AG04450 (cell line): ENCODE measurements at places on chromosomes 4 and X.

GRCh38 chr4:152534541-152535359, 1.1 kb downstream of the FBXW7 start:
- DNase-seq: no peak

DNA sequence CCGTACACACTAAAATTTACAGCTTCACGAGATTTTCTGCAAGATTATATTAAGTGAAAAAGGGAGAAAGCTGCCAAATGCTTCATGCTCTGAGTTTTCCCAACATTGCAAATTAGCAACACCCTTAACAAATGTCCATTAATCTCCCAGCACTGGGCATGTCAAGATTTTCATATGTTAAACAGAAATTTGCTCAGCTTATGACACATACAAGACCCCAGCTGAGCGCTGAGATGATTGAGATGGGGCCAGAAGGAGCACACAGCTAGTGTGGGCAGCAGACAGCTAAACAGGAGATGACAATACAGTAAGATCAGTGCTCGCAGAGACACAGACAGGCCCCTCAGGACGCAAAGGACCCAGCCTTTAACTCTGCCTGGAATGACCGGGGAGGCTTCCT, 208.8 kb downstream of the STK32B start:
- DNase-seq: no peak

DNA sequence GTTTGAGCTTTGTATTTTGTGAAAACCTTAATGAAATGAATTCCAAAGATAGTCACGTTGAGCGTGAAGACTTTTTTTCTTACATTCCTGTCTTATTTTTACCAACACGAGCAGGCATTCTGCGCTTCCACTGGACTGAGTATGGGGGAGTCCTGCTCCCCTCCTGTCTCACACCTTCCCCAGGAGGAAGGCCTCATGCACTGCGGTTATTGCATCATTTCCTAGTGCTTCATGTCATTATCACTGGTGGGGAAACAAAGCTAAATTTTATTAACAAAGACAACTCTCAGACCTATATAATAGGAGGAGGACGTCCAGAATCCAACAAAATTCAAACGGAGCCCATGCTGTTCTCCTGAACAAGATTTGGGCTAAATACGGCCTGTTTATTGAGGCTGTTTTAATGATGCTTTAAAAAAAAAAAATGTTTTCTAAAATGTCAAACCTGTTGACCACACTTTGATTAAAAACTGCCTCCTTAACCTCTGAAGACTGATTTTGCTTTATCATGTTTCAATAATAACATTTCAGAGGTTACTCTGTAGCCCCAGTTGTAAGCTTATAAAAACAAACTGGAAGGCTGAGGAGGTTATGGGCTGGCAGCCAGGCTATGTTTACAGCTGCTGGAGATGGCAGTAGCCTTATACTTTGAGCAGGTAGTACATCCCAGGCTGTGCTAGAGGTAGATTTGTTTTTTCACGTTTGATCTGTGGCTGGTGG, 118.0 kb downstream of the SOWAHB start:
- DNase-seq: peak; percentile 41

DNA sequence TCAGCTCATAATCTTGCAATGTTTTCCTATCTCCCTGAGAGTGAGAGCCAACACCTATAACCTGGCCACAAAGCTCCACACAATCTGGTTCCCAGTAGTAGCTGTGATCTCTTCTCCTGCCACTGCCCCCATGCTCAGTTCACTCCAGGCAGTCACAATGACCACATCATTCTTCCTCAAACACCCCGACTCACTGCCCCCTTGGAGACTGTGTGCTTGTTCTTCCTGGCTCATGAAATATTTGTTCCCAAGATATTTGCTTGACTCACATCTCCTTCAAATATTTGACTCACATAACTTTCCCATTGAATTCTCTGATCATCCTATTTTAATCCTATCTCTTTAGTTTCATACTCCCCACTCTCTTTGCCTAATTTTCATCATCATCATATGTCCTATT, 173.7 kb downstream of the AREG start:
- DNase-seq: no peak

GRCh38 chr4:158159054-158159717, 13.6 kb downstream of the GASK1B start:
- no peak for DNase-seq

DNA sequence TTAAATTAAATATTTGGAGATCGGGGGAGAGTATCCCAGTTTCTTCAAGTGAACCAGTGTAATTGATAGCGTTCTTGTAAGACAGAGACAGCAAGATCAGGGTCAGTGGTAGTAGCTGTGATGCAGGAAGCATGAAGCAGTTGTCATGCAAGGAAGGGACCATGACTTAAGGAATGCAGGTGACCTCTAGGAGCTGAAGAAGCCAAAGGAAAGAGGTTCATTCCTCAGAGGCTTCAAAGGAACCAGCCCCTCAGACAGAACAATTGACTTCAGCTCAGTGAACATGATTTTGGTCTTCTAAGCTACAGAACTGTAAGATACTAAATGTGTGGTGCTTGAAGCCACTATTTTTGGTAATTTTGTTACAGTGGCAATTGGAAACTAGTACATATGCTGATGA, 51.6 kb downstream of the GLRB start:
- no peak for DNase-seq

- no peak for DNase-seq
These were observed 20.6 kb downstream of the CLDN22 start for GRCh38 chr4:183299464-183299863.

DNA sequence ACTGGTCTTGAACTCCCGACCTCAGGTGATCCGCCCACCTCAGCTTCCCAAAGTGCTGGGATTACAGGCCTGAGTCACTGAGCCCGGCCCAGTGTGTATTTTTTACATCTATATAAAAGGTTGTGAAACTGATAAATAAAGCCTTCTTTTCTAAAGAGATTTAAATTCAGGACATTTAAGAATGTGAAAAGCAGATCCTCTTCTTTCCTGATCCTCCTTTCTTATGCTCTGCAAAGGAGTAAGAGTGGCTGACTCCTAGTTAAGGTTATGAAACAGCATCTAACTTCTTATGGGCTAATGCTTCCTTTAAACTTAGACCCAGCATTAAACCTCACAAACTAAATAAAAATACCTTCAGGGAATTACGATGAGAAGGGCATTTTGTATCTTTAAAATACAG, 197.7 kb upstream of the MAB21L2 start:
- no peak for DNase-seq

GRCh38 chr4:107255596-107255995, 219.5 kb upstream of the DKK2 start:
- DNase-seq: no peak

GRCh38 chr4:164508771-164509170, 245.2 kb upstream of the SMIM31 start:
- no peak for DNase-seq

DNA sequence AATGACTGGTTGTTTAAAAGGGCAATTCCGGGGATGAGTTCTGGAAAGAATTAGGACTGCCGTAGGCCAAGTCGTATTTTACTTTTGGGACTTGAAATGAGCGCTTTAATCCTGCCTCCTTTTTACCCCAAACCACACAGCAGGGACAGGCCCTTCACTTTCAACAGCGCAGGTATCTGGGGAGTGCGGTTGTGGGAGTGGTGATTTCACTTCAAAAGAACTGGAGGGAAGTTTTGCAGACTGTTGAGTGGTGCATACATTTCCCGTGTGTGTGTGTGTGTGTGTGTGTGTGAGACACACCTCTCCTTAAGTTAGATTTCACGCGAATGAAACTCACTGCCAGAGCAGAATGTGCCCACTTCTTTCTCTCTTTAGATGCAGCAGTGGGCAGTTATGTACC, 2.8 kb downstream of the NHS start:
- DNase-seq: no peak

- no peak for DNase-seq
These were observed 25.4 kb downstream of the ATP7A start for GRCh38 chrX:77935886-77936285.

DNA sequence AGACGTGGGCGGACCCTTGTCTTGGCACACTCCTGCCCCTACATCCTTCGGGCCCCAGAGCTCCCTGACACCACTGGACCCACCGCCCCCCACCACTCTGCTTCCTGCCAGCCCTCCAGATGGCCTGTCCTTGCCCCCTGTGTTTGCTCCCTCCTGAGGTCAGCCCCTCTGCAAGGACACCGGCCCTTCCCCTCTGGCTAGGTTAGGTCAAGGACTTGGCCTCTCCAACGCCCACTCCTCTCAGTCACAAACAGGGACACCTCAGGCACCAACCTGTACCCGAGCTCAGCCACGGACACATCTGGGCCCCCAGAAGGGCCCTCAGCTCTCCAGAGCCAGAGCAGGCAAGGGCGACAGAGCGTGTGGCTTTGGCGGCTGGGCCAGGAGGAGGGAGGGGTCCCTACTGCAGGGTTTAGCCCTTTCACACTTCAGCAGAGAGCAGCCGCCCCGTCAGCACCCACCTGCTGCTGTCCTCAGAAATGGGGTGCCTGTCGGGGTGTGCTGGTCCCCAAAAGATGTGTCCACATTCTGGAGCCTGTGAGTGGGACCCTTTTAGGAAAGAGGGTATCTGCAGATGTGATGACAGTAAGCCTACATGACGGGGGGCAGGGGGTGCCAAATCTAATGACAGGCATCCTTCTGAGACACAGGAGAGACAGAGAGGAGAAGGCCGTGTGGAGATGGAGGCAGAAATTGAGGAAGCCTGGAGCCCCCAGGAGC, 23.5 kb upstream of the DUSP9 start:
- DNase-seq: no peak

- no peak for DNase-seq
These were observed 3.7 kb downstream of the ELK1 start for GRCh38 chrX:47646636-47647035.

DNA sequence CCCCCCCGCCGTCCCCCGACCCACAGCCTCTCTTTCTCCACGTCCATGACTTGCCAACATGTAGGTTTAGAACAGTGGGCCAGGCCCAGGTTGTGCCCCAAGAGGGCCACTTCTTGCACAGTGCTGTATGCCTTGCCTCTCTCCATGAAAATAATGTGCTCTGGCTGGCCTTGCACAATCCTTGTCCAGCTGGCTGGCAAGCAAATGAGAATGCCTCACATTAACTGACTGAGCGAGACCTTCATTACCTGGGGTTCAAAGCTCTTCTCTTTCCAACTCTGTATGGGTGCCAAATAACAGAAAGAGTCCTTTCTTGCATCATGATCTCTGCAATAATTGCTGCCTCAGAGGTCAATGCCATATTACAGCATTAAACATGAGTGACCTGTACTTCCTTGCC, 416.6 kb downstream of the FGF13 start:
- no peak for DNase-seq

- DNase-seq: no peak
These were observed 177.1 kb downstream of the CBR4 start for GRCh38 chr4:168832763-168833575.

- DNase-seq: no peak
These were observed 208.1 kb upstream of the IL1RAPL1 start for GRCh38 chrX:28379103-28379502.

DNA sequence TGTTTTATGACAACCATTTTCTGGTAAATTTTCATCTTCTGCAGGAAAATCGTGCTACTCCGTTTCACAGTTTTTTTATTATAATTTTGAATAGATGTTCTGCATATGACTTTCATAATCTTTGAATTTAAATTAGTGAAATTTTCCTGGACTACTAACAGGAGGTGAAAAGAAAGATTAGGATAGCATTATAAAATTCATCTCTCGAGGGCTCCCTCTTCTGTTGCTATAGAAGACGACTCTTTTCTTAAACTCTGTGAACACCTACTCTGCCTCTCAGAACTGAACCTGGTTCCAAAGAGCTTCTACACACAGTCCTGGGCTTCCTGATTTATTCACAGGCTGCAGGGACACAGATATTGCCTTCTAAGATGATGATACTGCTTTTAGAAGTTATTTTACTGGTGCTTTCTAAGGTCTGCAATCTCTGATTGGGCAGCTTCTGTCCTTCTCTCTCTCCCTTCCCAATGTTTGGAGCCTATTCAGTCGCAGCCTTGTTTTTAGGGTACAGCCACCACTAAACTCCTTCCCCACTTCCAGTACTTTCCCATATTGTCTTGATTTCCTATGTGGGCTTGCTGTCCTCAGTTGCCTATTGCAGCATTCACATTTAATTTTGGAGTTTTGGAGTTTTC, 10.1 kb upstream of the SAP30 start:
- no peak for DNase-seq

DNA sequence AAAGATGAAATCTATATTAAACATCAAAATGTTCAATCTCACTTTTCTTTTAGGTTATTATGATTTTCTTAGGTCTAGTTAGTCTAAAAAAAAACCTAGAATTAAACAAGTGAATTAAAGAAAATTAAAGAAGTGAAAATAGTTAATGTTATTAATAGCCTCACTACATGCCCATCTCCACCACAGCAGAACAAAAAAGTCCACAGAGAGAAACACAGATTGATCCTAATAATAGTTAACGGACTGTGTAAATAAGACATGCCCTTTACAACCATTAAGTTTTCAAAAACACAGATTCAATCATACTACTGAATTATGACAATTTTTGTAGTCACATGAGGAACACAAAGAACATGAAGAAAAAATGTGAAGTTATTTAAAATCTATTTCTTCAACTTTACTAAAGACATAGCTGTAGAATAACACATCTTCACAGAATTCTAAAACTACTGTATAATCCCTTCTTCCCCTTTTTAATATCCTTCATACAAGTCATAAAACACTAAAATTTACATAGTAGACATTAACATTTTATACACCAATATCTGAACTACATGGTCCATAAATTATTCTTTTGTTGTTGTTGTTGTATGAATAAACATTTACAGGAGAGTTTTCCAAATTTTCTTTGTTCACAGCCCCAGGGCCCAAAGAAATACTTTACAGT, 15.3 kb downstream of the HELQ start:
- no peak for DNase-seq

DNA sequence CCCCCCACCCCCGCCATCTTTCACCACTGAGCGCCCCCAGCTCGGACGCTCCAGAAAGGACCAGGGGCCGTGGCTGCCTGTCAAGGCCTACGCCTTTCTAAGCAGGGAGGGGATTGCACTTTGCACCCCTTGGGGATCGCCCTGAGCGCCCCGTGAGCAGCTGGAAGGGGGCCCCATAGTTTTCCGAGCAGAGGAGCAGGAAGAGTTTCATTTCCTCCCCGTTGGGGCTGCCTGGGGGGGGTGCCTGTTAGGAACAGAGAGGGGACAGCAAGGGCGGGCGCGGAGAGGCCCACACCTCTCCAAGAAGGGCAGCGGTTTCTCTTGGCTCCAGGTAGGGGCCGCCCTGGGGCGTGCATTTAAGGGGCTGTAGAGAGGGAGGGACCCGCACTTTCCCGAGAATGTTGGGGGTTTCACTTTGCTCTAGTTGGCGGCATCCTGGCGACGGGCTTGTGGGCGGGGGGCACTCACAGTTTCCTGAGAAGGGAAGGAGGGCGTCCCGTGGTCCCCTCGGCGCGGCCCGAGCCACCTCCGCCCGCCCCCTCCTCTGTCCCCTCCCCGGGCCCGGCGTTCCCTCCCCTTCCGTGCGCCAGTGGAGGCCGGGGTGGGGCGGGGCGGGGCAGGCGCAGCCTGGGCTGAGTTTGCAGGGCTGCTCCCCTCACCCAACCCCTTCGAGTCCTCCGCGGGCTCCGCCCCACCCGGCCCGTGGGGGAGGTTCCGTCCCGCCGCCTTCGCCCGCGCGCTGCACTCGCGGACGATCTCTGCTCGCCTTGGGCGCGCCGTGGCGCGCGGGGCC, 82.3 kb upstream of the CD99 start:
- DNase-seq: peak; percentile 54

GRCh38 chr4:105933083-105933482, 37.8 kb downstream of the NPNT start:
- no peak for DNase-seq
